Colonic mucosa (tissue), 4 donors: ENCODE measurements at places on chromosomes 13 and 19. TPM values are rescaled to one million over a fixed set of nuclear protein-coding genes. Genes with fewer than 3 reads are reported as not detected.

GARIN5B gene
- not detected for total RNA-seq

KLF1 gene
- 0.25 TPM for total RNA-seq

EMP3 gene
- 29.4 TPM for total RNA-seq

FAM124A gene
- 2.0 TPM for total RNA-seq

ZNF471 gene
- 4.2 TPM for total RNA-seq

OR7A5 gene
- total RNA-seq = not detected

TMEM255B gene
- 4.2 TPM for total RNA-seq

SMG9 gene
- total RNA-seq = 66.6 TPM

PTPRH gene
- total RNA-seq = 131 TPM

KISS1R gene
- 0.21 TPM for total RNA-seq

GDF15 gene
- 120 TPM for total RNA-seq

ZNF724 gene
- 3.5 TPM for total RNA-seq

CPB2 gene
- total RNA-seq = not detected

KIRREL2 gene
- total RNA-seq = not detected

CEACAM3 gene
- 2.8 TPM for total RNA-seq

RXFP2 gene
- not detected for total RNA-seq

ZNF600 gene
- total RNA-seq = 10.4 TPM

CEACAM20 gene
- total RNA-seq = not detected

ANGPTL8 gene
- not detected for total RNA-seq

TMIGD2 gene
- total RNA-seq = 0.74 TPM

CYP2F1 gene
- total RNA-seq = not detected

CNN1 gene
- 354 TPM for total RNA-seq

TUBA3C gene
- not detected for total RNA-seq

CPT1C gene
- 2.0 TPM for total RNA-seq

SLC25A41 gene
- total RNA-seq = not detected

CGB1 gene
- total RNA-seq = not detected

FAM216B gene
- total RNA-seq = not detected

KANK3 gene
- total RNA-seq = 2.7 TPM

FOSB gene
- total RNA-seq = 1.5 TPM

PRR20E gene
- not detected for total RNA-seq

TMEM150B gene
- total RNA-seq = 47.2 TPM

ADAMTSL5 gene
- total RNA-seq = 2.2 TPM

HPN gene
- 1.0 TPM for total RNA-seq

FXYD1 gene
- total RNA-seq = 8.8 TPM

CACNG6 gene
- total RNA-seq = not detected

SPRY2 gene
- 27.9 TPM for total RNA-seq

ZNF540 gene
- 1.2 TPM for total RNA-seq

SIGLEC5 gene
- not detected for total RNA-seq

COMP gene
- total RNA-seq = not detected

MYADM gene
- 110 TPM for total RNA-seq

GNG8 gene
- total RNA-seq = not detected

MEDAG gene
- 2.6 TPM for total RNA-seq

ATP11A gene
- 15.8 TPM for total RNA-seq

LILRB3 gene
- 4.1 TPM for total RNA-seq
